Hepatic stellate cell (primary cell): ENCODE measurements at places on chromosomes 13 and 19.

- no peak for DNase-seq
Measured at GRCh38 chr19:21269813-21270212, 59.4 kb downstream of the ZNF708 start.

GRCh38 chr19:5360003-5360780 is 19.6 kb upstream of the PTPRS start:
- DNase-seq: no peak

- DNase-seq: peak; percentile 58
Measured at GRCh38 chr19:43504426-43505185, at the start of gene PHLDB3. Gene PHLDB3 (minus strand): TSS chr19:43504746. CDS start chr19:43504118, 628 bp downstream.

DNA sequence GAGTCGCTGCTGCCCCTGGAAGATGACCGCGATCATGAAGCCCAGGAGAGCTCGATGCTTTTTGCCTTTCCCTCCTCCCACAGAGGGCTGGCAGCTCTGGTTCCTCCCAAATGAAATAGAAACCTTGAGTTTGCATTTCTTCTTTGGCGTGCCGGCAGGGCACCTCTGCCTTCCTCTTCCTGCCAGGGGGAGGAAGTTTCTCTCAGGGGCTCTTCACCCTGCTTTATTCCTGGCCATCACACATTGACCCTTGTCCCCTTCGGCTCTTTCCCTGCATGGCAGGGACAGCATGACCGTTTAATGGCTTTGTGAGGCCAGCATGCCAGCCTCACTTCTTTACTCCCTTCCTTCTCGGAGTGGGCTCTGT is 47.9 kb downstream of the ACTN4 start:
- DNase-seq: no peak

DNA sequence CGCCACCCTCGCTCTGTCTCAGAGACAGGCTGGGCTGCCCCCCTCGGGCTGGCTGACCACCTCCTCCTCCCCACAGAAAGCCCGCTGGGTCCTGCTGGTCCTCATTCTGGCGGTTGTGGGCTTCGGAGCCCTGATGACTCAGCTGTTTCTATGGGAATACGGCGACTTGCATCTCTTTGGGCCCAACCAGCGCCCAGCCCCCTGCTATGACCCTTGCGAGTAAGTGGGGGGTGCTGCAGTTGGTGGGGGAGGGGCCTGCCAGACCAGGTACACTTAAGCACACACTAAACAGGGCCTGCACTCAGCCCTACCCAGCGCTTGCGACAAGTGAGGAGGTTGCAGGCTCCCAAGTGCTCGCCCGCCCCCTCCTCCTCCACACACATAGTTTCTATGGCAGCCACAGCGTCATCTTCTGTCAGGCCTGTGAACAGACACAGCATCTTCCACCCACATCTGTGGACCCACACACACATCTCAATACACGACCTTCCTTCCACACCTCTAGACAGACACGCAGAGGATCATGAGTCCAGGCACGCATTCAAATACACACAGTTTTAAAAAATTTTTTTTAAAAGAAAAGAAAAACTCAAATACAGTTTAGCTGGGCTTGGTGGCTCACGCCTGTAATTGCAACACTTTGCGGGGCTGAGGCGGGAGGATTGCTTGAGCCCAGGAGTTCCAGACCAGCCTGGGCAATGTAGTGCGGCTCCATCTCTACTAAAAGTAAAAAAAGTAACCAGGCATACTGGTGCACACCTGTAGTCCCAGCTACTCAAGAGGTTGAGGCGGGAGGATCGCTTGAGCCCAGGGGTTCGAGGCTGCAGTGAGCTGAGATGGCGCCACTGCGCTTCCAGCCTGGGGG is 18.4 kb downstream of the PLD3 start:
- DNase-seq: no peak

DNA sequence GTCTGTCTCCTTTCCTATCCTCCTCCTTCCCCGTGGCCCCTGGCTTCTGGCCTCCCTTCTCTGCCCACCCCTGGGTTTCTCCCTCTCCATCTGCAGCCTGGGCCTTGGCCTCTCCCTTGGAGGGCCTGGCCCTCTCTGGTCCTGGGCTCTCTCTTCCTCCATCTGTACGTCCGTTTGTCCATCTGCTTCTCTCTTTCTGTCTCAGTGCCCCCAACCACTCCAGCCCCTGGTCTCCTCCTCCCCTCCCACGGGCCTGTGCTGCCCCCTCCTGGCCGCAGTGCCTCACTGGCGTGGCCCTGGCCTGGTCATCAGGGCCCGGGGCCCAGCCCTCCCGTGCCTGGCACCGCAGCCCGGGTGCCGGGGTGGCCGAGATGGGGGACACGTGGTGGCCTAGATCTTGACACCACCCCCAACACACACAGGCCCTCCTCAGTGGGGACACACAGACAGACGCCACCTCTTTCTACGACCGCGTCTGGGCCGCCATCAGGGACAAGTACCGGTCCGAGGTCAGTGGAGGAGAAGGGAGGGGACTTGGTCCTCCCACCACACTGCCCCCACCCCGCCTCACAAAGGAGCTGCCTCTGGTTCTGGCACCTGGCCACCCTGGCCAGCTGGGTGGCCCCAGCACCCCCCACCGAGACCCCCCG is 11.3 kb downstream of the PRKCSH start:
- DNase-seq: peak; percentile 81

DNA sequence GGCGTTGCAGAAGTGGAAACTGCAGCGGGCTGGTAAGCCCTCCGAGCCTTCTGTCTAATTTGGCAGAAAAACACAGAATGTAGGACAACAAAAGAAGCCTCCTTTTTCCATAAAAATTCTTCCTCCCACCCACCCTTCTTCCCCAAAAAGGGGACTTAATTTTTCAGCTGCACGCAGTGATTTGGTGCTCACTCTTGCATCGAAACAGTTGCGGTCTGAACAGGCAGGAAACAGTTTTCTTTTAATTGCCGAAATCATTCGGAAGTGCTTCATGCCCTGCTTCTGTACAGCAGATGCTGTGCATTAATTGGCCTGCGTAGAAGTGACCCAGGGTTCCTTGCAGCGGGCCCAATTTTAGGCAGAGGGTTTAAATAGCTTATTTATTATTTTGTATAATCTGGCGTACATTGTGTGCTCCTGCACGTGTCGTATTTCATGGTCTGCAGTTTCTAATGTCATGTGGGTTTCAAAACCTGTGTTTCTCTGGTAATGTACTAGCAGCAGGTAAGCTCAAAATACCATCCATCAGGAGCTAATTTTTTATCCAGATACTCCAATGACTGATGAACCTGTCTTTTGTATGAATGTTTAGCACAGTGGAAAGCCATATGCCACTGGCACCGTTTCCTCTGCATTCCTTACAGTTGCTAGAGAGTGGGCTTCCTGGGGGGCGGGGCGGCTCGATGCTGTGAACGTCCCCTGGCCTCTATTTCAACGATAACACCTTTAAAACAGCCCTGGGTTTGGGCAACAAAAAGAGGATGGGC is 66.6 kb downstream of the GGACT start:
- no peak for DNase-seq

- no peak for DNase-seq
Measured at GRCh38 chr19:35843676-35844481, 8.4 kb downstream of the NPHS1 start.

DNA sequence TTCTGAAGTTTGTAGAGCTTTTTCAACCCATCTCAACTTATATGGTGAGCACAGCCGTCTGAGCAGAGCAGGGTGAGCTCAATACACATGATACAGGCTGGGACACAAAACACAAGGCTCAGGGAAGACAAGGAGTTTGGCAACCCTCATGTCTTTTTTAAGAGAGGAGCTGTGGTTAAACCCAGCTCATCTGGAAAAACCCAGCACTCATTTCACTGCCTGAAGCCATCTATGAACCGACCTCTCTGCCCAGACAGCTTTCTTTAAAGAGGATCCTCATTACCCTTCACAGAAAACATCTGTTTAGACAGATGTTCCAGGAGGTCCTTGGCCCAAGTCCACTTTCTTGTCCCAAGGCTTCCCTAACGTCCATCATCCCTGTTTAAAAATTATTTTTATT is 170.0 kb upstream of the TSHZ3 start:
- DNase-seq: no peak

GRCh38 chr19:8504919-8505318 is 2.5 kb upstream of the PRAM1 start:
- no peak for DNase-seq

- no peak for DNase-seq
Measured at GRCh38 chr13:42650506-42650905, 76.6 kb downstream of the TNFSF11 start.

GRCh38 chr19:32131005-32131404 is 214.4 kb upstream of the ZNF507 start:
- DNase-seq: no peak

DNA sequence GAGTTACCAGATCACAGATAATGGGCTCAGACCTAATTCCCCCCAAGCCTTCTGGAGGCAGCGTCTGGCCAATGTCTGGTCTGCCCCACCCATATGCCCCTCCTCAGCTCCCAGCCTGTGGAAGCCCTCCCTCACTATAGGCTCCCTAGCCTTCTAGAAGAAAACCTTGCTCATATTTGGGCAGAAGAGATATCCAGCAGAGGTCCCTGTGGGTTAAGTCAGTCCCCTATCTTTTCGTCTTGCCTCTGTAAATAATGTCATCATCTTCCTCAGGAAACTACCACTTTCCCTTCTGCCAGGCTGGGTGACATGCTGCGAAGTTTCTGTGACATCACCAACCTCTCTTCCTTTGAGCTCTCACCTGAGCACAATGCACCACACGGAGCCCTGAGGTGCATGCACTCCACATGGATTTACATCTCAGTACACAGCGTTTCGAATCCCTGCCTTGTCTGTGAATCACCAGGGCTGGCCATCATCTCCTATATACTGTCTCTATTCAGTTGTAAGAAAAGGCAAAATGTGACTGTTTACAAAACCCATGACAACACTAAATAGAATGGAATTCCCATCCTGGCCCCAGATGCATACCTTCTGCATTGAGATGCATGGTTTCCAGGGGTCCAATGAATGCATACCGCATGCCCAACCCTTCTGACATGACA is 112.8 kb downstream of the CRYL1 start:
- no peak for DNase-seq

- DNase-seq: no peak
Measured at GRCh38 chr13:41939398-41939797, 21.5 kb downstream of the VWA8 start.

- DNase-seq: no peak
Measured at GRCh38 chr19:3029065-3029923, at the start of gene TLE2. Gene TLE2 (minus strand): TSS chr19:3029280. CDS start chr19:3028904, 376 bp downstream.
